ENCODE measurements at places on chromosomes 2 and 18. TPM values are rescaled to one million over a fixed set of nuclear protein-coding genes. Genes with fewer than 3 reads are reported as not detected.

MARS2 gene
- polyA plus RNA-seq: 3.0 TPM

CLEC4F gene
- polyA plus RNA-seq: 1.6 TPM

DQX1 gene
- 0.31 TPM for polyA plus RNA-seq

CD302 gene
- 45.2 TPM for polyA plus RNA-seq

CYBRD1 gene
- 138 TPM for polyA plus RNA-seq

MDH1B gene
- 0.67 TPM for polyA plus RNA-seq

ELOA2 gene
- polyA plus RNA-seq: not detected

SIX3 gene
- 0.11 TPM for polyA plus RNA-seq

SLC23A3 gene
- polyA plus RNA-seq: 0.48 TPM

MARCHF4 gene
- polyA plus RNA-seq: not detected

PID1 gene
- 17.0 TPM for polyA plus RNA-seq

ATP5MC3 gene
- polyA plus RNA-seq: 157 TPM

REG3G gene
- polyA plus RNA-seq: 0.56 TPM

IL36A gene
- not detected for polyA plus RNA-seq

ASPRV1 gene
- polyA plus RNA-seq: 0.40 TPM

STARD6 gene
- not detected for polyA plus RNA-seq

CPLX4 gene
- not detected for polyA plus RNA-seq

SPEG gene
- 22.5 TPM for polyA plus RNA-seq

DSC2 gene
- 2.8 TPM for polyA plus RNA-seq

OSBPL1A gene
- 79.5 TPM for polyA plus RNA-seq

CNDP2 gene
- polyA plus RNA-seq: 98.7 TPM

RASGRP3 gene
- polyA plus RNA-seq: 6.1 TPM

CROCC2 gene
- polyA plus RNA-seq: 0.02 TPM

CTAGE1 gene
- not detected for polyA plus RNA-seq

ANKRD39 gene
- 9.4 TPM for polyA plus RNA-seq

GPBAR1 gene
- 29.4 TPM for polyA plus RNA-seq

KCNJ3 gene
- polyA plus RNA-seq: 0.15 TPM

IL1RL2 gene
- 0.10 TPM for polyA plus RNA-seq

SERPINB10 gene
- not detected for polyA plus RNA-seq

Measured in adipose tissue (tissue), 3 donors.